ENCODE measurements at places on chromosomes 13 and 19.
A peak's percentile ranks its signal among the peaks of the same experiment; 100 is the strongest.

DNA sequence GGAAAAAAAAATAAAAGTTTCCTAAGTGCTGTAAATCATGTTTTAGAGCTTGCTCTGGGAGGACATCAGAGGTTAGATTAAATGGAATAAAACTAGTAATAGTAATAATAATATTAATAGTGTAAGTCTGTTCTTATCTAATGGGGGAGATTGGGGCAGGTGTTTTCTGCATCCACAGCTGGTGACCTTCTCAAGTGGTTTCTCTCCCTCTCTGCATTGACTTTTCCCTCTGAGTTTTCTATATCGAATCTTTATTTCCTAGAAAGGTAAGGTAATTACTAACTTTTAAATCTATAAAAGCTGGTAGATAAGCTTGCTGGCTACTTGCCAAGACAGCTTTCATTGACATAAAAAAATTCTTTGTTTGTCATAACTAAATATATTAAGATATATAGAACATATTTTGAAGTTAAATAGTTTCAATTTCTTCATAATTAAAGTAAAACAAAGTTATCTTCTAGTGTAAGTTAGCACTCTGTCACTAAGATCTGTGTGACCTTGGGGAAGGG lies 49.6 kb upstream of the DIAPH3 start:
- DNase-seq = no peak

GRCh38 chr19:44552324-44552723 lies 22.8 kb upstream of the CEACAM20 start:
- DNase-seq = peak; percentile 20

GRCh38 chr13:29575098-29575497 lies 20.4 kb downstream of the SLC7A1 start:
- no peak for DNase-seq

- DNase-seq = no peak
Measured at GRCh38 chr13:52744842-52745375, 5.3 kb upstream of the CNMD start.

DNA sequence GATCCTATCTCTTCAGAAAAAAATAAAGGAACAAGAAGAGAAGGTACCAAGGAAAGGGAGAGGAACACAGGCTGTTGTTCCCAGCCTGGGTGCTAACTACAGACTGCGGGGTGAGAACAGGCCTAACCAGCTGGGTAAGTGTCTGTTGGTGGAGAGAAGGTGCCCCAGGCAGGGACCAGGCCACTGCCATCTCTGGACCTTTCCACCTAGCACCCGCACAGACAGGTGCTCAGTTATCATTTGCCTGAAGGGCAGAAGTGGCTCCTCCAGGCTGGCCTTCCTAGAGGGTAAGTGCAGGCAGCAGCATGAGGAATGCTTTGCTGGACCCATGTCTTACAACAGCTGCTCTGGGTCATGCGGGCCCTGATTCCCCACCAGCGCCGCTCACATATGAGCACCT lies 10.1 kb downstream of the DNMT1 start:
- DNase-seq = no peak

- peak; percentile 37 for DNase-seq
Measured at GRCh38 chr13:37127691-37128241, 22.3 kb upstream of the CSNK1A1L start.

DNA sequence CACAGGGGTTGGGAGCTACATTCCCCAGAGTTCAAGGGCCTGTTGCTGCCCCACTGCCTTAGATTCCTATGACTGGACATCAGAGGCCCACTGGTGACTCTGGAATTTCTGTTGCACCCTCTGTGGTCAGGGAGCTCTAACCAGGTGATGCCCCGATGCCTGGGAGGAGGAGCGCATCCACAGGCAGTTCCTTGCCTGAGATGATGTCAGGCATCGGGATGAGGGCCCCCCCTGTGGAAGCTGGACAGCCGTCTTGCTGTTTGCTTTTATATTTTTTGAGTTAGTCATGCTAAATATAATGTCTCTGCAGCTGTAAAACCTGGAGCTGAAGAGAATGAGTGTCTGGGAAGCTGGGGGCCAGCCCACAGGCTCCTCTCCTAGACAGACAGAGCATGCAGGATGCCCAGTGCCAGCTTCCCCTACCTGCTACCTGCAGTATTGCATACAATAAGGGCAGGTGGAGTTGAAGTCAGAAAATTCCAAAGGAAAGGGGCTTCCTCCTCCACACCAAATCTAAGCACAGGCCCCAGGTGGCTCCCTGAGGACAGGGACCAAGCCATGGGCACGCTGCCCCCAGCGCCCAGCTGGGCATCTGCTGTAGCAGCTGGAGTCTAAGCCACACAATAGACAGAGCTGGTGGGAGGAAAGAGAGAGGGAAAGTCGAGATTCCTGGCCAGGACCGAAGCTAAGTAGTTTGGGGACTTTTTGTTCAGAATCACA lies 16.2 kb downstream of the COL4A2 start:
- DNase-seq = no peak

DNA sequence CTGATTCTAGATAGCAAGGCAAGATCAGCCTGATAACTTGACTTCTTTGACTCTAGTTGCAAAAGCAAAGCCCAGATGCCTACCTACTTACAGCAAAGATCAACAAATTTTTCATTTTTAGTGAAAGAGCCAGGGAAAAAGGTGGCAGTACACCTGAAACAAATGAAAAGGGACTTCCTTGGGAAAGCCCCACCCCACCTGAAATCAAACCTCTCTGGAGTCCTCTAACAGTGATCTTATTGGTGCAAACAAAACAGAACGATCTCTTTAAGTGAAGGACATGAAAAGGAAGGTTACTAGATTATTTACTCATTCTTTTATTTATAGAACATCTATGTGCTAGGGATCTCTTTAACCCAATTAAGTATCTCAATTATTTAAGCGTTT lies 507 bp upstream of the LCP1 start:
- no peak for DNase-seq

DNA sequence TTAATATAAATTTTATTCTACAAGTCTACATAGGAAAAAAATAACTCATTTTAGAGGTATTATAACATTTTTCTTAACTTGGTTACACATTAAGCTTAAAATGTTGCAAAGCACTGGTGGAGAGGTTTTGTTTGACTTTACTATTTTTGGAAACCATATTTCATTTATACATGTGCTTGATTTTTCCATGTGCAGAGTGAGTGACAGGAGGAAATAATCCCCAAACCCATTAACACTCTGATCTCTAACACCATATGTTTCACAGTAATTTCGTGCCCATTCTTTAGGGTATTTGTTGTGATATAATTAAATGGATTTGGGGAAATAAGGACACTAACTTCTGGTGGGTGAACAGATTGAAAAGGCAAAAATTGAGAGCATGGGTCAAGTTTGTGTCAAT lies 2124.4 kb upstream of the PCDH20 start:
- no peak for DNase-seq

- DNase-seq = no peak
Measured at GRCh38 chr13:97967948-97968347, 14.5 kb downstream of the IPO5 start.

GRCh38 chr13:99118179-99118578 lies 82.5 kb upstream of the UBAC2 start:
- no peak for DNase-seq

DNA sequence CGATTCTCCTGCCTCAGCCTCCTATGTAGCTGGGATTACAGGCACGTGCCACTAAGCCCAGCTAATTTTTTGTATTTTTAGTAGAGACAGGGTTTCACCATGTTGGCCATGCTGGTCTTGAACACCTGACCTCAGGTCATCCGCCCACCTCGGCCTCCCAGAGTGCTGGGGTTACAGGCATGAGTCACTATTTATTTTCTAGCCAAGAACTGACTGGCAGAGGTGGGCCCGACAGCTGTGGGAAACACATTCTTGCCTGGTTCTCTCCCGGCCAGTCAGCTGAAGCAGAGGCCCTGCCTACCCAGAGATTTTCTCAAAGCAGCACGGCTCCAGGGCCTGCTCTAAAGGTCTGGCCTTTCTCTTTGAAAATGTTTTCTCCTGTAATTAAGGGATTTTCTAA lies 108.0 kb downstream of the KCTD15 start:
- no peak for DNase-seq

GRCh38 chr19:570937-571565 lies 1.3 kb upstream of the BSG start:
- DNase-seq = no peak

DNA sequence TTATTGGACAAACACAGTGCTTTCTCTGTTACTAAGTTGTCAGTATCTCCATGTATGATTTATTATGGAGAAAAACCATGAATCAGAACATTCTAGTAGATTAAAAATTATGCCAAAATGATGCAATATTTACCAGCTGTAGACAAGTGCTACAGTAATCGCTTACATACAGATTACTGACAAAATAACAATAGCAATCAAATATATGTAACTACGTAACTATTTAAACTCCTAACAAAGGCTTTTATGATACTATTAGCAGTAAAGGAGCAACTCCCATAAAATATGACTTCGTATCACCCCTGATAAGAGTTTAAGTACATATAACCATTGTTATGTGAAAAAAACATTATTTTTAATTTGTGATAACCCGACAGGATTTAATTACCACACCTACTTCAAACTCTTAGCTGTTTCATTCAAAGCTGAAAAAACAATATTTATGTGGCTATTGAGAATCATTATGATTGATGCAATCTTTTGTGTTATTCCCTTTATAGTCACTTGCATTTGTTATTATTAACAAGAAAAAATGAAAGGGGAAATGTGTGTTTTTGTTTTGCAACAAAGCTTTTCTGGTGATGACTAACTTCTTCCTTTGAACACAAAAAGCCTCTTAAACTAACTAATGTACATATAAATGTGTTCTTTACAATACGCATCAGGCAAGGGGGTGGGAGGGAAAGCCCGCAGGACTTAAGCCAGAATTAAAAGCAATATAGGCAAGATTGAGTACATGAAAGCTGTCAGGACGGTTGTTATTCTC lies 147.4 kb downstream of the ABCC4 start:
- DNase-seq = no peak

GRCh38 chr19:18137657-18138339 lies 15.2 kb upstream of the PIK3R2 start:
- no peak for DNase-seq

DNA sequence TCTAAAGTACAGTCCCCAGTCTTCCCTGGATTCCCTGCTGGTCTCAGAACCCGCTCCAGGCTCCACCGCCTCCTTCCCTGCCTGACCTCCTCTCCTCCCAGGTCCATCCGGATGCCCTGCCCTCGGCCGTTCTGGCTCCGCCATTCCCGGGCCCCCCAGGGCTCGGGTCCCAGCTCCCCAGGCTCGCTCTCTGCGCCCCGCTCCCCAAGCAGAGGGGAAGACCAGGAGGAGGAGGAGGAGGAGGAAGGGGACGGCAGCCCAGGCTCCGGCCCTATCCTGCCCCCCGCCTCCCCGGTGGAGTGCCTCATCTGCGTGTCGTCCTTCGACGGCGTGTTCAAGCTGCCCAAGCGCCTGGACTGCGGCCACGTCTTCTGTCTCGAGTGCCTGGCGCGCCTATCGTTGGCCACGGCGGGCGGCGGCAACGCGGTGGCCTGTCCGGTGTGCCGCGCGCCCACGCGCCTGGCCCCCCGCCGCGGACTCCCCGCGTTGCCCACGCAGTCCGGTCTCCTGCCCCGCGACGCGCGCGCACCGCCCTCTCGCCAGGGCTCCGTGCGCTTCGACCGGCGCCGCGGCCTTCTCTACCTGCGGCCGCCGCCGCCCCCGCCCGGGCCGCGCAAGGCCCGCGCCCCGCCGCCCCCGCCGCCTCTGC lies 647 bp downstream of the RNF225 start:
- DNase-seq = no peak

- peak; percentile 58 for DNase-seq
Measured at GRCh38 chr13:95494082-95494681, 58.3 kb upstream of the CLDN10 start.

GRCh38 chr13:46662690-46663089 lies 109.7 kb downstream of the LRCH1 start:
- DNase-seq = no peak

GRCh38 chr13:111555903-111556302 lies 235.5 kb downstream of the TEX29 start:
- no peak for DNase-seq

DNA sequence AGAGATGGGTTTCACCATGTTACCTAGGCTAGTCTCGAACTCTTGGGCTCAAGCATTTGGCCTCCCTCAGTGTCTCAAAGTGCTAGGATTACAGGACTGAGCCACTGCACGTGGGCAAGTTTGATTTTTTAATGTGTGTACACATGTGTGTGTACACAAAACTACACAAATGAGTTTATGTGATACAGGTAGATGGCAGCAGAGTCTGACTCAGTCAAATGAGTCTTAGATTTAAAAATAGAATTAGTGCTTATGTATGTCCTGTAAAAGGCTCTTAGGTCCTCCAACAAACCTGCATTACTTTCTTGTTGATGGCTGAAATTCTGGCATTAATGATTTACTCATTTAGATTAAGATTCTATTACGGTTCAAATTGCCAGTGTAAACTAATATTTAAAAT lies 293.7 kb downstream of the PCDH17 start:
- no peak for DNase-seq

GRCh38 chr13:43271152-43271551 lies 247.8 kb downstream of the DNAJC15 start:
- DNase-seq = no peak

DNA sequence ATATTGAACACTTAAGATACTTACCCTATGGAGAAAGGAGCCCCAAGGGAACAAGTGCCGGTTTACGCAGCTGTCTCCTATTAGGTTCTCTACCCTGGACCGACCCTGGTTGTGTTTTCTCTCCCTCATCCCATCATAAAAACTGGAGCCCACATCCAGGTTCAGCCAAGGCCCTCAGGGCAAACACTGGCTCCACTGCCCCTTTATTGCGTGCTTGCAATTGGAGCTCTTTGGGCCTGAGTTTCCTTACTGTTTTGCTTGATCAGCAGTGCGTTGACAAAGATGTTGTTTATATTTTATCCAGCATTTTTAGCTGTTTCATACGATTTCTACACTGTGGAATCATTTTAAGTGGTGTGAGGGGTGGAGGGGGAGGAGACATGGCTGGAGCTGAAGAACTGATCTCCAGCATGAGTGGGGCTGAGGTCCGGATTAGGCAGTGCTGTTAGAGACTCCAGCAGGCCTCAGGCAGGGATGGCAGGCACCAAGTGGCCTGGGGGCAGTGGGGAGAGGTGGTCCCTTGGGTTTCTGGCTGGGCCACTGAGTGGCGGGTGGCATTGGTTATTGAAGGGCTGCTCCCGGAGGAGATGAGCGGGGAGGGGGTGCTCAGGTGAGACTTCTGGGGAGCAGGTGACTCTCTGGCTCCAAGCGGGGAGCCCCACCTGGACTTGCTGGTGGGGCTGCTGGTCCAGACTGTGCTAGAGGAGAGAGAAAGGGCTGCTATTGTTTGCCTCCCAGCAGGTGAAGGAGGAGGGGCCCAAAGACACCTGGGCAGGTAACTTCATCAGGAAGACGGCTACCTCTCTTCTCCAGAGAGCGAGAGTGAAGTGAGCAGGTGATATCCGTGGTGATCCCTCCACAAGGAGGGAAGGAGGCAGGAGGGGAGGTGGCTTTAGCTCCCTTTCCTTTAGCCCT lies 62.4 kb upstream of the RNF113B start:
- no peak for DNase-seq

- peak; percentile 19 for DNase-seq
Measured at GRCh38 chr13:28528848-28529247, 33.9 kb upstream of the FLT1 start.

- peak; percentile 2 for DNase-seq
Measured at GRCh38 chr19:22545751-22546150, 88.4 kb upstream of the ZNF492 start.

All from COLO829 (cell line).